Activated CD8-positive, alpha-beta memory T cell treated with anti-CD3 and anti-CD28 coated beads, Interleukin-2, amount 10 ng/mL, durations not matched to agents 7 days and 5 days (primary cell): ENCODE measurements at places on chromosomes 7 and 10.

DNA sequence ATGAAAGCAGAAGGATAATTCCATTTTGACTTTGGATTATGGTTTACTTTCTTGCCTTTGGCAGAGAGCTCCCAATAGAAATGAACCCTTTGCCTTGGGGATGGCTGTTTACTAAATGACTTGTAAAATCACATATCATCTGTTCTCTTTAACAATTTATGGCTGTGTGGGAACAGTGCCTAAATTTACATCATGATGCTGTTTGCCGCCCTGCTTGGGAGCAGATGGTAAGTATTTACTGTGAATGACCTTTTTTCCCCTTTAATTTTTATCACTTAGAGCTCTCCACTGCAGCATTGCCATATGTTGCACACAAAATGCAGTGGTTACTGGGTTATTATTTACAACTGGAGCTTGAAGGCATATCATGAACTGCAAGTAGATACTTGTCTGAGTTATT is 13.4 kb downstream of the HEPACAM2 start:
- H3K27ac ChIP-seq: no peak overlapping the region
- H3K4me3 ChIP-seq: no peak overlapping the region
- DNase-seq: no peak
- H3K4me1 ChIP-seq: no peaks in the 10 kb centered on the region
- no peaks in the 10 kb centered on the region for H3K36me3 ChIP-seq

DNA sequence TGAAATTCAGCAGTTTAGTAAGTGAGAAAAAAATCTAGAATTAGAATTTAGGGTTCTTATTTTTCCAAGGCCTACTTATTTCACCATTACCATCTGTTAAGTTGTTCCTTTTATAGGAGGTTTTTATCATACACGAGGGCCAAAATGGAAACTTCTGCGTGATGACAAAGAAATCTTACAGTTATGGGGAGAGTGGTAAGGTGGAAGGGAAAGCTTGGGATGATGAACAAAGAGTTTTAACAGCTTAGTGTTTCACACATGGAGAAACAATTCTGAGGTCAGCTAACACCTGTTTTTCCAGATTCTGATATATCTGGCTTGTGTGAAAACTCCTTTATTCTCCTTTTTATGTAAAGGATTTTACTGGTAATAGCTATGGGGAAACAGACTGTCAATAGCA is 49.8 kb upstream of the SEMA3C start:
- no peak for DNase-seq
- H3K4me3 ChIP-seq: no peak overlapping the region
- H3K36me3 ChIP-seq: no peaks in the 10 kb centered on the region

DNA sequence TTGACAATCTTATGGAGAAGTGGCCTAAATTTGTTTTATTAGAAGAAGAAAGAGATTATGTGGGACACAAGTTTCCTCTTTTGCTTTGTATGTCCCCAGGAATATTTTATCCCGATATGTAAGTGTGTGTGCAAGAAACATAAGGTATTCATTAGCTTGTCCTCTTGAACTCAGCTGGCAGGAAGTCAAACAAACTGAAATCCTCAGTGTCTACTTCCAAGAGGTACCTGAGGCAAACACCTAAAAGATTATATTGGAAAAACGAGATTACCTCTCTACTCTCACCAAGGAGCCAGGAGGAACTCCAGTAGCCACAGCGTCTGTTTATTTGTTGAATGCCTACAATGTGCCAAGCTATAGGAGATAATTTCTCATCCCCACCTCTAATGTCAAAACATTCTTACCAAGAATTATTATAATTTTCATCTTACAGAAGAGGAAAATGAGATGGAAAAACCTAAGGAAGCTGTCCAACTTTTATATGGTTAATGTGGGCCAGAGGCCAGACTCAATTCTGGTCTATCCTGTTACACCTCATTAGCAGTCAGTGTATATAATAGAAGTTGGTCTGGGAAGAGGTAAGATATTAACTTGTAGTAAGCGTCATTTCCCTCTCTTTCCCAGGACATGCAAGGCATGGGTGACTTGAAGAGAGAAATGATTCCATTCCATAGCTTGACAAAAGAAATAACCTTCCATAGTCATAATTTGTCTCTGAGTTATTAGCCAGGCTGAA is 692.7 kb downstream of the MAGI2 start:
- no peak for DNase-seq
- no peaks in the 10 kb centered on the region for H3K36me3 ChIP-seq
- H3K4me1 ChIP-seq: no peaks in the 10 kb centered on the region
- no peak overlapping the region for H3K4me3 ChIP-seq

GRCh38 chr7:47600199-47601118 is 18.5 kb upstream of the TNS3 start:
- no peak for DNase-seq
- no peaks in the 10 kb centered on the region for H3K4me1 ChIP-seq
- no peak overlapping the region for H3K27ac ChIP-seq
- no peaks in the 10 kb centered on the region for H3K36me3 ChIP-seq
- H3K27me3 ChIP-seq: no peaks in the 10 kb centered on the region

- H3K4me3 ChIP-seq: no peak overlapping the region
- DNase-seq: no peak
- H3K4me1 ChIP-seq: peaks cover 23% of the 10 kb centered on the region
Observed at GRCh38 chr10:26755443-26755903, 58.0 kb downstream of the PDSS1 start.

- H3K4me3 ChIP-seq: no peak overlapping the region
- H3K4me1 ChIP-seq: peaks cover 1% of the 10 kb centered on the region
- DNase-seq: no peak
- no peaks in the 10 kb centered on the region for H3K27me3 ChIP-seq
Observed at GRCh38 chr10:58373442-58373827, 11.8 kb upstream of the TFAM start.

DNA sequence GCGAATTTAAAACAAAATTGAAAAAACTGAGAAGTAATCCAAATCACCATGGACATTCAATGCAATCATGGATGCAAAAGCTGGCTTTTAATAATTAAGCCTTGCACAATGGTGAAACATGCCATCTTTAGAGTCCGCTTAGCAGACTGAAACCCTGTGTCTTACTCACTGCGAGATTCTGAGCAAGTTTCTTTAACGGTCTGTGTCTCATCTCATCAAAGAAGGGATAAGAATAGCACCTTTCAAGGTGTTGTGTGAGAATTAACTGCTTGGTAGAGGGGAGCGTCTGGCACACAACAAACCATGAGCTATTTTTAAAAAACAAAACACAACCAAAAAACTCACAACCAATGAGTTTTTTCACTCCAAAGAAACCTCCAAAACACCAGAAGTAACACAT is 21.4 kb downstream of the ACBD7 start:
- peaks cover 11% of the 10 kb centered on the region for H3K27me3 ChIP-seq
- H3K27ac ChIP-seq: no peak overlapping the region
- H3K4me1 ChIP-seq: no peaks in the 10 kb centered on the region
- DNase-seq: no peak

GRCh38 chr7:156017916-156018700 is 205.8 kb upstream of the SHH start:
- H3K36me3 ChIP-seq: no peaks in the 10 kb centered on the region
- peak; percentile 28 for DNase-seq
- no peak overlapping the region for H3K4me3 ChIP-seq
- H3K27me3 ChIP-seq: no peaks in the 10 kb centered on the region
- H3K4me1 ChIP-seq: no peaks in the 10 kb centered on the region

- no peaks in the 10 kb centered on the region for H3K36me3 ChIP-seq
- H3K4me1 ChIP-seq: no peaks in the 10 kb centered on the region
- DNase-seq: no peak
- H3K27me3 ChIP-seq: no peaks in the 10 kb centered on the region
Observed at GRCh38 chr7:64869912-64870562, 33.0 kb upstream of the ZNF273 start.

DNA sequence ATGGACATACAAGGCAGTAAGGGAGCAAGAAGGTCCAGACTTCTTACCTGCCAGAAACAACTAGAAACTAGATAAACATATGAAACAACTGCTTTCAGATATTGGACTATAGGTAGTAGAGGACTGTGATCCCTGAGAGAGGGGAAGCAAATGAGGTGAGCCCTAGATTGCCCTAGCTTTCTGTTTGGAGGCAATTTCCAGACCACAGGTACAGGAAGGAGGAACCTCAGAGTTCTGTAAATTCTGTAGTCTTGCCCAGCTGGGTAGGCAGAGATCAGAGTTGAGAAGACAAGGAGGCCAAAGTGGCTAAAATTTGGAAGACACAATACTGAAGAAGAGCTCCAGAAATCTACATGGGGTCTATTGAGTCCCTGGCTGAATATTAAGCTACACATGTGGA is 21.0 kb downstream of the CDK6 start:
- peak overlapping the region; percentile 10 for H3K4me3 ChIP-seq
- peaks cover 64% of the 10 kb centered on the region for H3K36me3 ChIP-seq
- peak overlapping the region; percentile 77 for H3K27ac ChIP-seq
- DNase-seq: no peak
